ENCODE measurements at places on chromosomes 2 and 18. TPM values are rescaled to one million over a fixed set of nuclear protein-coding genes. Genes with fewer than 3 reads are reported as not detected.

DNA sequence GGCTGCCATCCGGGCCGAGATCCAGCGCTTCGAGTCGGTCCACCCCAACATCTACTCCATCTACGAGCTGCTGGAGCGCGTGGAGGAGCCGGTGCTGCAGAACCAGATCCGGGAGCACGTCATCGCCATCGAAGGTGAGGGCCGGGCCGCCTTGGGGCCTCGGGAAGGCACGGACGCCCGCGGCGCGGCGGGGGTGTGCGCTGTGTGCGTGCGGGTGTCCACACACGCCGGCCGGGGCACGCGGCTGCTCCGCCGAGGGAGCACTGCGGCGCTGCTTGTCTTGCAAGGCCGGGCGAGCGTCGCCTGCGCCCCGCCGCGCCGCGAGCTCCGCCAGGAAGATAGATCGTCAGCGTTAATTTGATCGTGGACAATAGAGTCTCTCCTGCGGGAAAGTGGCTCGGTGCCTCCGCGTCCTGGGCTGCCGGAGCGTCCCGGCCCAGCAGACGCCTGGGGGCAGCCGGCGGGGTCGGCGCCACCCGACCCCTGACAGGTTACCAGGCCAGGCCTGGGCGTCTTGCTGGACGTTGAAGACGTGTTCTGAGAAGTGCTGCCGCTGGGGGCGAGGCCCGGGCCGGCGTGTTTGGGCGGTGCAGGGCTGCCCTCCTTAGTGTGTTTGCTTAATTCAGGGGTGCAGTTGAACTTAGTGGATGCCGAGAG is 1.0 kb downstream of the AGAP1 start:
- DNase-seq: no peak

GRCh38 chr18:80037869-80038630 is 3.8 kb downstream of the RBFA start:
- DNase-seq: no peak

KLHL30 gene
- 0.25 TPM for total RNA-seq

DNA sequence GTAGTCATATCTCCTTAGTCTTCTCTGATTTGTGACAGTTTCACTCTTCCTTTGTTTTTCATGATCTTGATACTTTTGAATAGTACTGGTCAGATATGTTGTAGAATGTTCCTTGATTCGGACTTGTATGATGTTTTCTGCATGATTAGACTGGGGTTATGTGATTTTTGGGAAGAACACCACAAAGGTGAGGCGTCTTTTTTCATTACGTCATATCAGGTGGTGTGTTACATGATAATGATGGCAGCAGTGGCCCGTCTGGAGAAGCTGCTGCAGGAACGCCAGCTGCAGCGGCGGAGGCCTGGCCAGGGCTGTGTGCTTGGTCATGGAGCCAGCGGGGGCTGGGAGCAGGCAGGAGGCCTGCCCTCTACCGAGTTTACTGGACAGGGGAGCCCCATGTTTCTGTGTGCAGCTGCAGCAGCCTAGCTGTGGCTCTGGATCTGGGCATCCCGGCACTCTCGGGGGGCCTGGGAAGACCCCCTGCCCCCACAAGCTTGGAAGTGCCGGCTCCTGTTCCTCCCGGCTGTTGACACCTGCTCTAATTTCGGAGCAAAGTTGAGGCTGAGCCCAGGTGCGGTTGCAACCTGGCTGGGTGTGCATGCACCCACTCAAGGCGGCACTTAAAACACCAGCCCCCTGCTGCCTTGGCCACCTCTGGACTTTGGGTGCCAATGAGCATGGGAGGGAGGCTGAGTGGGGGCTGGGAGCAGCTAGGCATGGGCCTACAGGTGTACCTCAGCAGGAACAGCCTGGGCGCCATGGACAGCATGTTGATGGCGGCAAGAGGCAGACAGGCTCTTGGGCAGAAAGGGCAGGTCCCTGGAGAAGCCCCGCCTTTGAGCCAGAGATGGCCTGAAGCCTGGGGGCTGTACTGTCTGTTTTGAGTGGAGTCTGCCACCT is 26.1 kb downstream of the SLC4A10 start:
- no peak for DNase-seq

DNA sequence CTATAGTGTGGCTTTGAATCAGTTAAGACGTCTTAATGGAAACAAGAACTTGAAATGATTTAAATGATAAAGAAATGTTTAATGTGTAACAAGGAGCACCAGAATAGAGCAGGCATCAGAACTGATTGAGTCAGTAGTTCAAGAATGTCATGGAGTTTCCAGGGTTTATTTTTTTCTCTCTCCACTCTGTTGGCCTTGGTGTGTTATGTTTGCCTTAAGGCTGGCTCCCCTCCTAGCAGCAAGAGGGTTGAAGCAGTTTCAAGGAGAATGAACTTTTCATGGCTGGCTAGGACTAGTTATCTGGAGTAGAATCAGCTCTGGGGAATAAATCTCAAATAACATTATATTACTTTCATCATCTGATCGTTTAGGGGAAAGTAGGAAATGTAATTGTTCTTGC is 13.4 kb upstream of the GLS start:
- no peak for DNase-seq

Data from vagina (tissue), 2 donors.